Hematopoietic multipotent progenitor cell treated with erythropoietin and hydrocortisone succinate and interleukin-3 and kit ligand, for 6 days (in vitro differentiated cells): ENCODE measurements at places on chromosomes 4 and X.
A peak's percentile ranks its signal among the peaks of the same experiment; 100 is the strongest.

- no peak for DNase-seq
Observed at GRCh38 chr4:178142724-178143123, 700.5 kb upstream of the AGA start.

DNA sequence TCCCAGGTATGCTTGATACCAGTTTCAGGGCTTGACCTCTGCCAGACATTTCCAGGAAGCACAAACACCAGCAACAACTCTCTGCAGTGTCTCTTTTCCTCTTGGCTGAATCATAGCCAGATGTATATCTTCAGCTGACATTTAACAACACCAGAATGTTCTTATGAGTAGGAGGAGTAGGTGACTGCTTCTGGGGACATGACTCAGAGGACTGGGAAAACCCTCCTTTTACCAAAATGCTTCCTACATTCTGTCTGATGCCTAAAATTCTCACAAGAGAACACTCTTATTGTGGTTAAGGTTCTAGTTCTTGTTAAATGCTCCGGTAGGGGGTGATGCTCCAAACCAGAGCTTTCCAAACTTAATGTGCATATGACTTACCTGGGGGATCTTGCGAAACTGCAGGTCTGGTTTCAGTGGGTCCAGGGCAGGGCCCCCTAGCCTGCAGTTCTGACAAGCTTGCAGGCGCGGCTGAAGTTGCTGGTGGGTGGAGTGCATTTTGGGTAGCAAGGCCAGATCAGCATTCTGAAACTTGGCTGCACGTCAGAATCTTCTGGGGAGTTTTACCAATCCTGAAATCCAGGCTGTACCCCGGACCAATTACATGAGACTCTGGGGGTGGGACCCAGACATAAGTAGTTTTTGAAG, 329.3 kb upstream of the RPS6KA3 start:
- no peak for DNase-seq

DNA sequence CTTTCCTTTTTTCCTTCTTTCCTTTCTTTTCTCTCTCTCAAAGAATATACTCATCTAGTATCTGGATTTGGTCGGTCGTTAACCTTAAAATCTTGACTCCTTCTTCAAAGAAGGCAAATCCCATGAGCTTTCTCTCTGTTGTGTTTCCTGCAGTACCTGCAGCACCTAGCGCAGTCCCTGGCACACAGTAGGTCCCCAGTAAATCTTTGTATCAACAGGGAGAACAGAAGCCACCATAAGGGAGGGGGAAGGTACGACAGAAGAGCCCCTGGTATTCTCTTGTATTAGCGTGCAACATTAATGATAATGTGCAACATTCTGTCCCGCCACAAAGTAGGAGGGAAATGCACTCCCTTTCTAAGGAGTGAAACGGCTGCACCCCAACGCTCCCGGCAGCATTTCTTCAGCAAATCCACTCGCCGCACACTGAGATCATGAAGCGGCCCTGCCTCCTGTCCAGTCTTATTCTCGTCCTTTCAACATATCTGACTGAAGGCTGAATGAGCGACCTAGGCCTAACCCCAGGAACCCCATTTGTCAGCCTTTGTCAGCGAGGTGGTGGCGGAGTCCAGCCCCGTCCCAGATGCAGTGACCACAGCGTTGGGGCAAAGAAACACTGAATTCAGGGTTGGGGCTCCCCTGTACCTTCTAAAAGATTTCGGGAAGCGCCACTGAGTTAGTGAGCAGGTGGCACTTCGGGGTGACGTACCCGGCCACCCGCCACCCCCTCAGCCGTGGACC, 133.7 kb downstream of the AMELX start:
- peak; percentile 38 for DNase-seq

DNA sequence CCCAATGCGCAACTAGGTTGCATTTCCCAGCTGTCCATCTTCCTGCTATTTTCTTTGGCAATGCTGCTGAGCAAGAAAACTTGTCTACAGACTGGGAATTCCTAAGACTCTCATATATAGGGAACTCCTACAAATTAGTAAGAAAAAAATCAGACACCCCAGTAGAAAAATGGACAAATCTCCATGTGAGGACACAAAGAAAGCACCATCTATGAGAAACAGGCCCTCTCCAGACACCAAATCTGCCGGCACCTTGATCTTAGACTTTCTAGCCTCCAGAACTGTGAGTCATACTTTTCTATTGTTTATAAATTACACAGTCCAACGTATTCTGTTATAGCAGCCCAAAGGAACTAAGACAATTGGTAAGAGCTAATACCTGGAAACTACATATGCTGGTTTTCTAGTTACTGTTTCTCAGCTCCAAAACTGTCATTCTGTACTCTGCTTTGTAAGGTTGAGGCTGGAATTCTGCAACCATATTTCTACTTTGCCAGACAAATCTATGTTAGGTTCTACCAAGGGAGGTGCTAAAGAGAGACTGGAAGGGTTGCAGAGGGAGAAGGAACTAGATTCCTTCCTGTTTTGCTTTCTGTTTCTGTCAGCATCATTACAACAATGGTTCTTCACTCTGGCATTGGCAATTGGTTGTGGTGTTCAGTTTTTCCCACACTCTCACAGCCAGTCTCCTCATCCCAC, 35.7 kb upstream of the FAM241A start:
- DNase-seq = no peak

GRCh38 chr4:8364141-8364540, 76.4 kb downstream of the ACOX3 start:
- DNase-seq = no peak

DNA sequence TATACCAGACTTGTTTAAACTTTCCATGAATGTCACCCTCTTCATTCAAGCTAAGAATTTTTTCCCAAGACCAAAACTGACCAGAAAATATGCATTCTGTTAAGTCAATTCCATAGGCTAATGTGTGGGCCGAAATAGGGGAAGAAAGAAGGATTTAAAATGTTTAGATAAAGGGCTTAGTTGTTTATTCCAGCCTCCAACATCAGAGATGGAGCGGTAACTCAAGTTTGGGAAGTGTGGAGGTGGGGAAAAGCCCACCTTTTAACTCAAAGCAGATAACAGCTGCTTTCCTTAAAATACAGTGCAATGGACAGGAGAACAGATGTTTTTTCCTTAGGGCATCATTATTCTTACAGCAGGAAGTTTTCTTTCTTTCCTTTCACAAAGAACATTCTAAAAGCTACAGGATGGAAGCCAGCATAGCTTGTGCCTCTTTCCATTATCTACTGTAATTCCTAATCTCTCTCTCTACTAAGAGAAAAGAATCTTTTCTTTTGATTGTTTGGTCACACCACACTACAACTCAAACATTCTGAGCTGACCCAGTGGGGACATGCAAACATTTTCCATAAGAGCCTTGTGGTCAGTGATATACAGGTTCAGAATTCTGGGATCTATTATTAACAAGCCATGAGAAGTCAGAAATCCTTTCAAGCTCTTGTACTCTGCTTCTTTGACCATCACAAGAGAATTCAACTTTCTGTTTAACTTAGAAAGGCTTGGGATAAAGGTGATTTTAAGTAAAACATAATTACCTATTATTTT, 101.6 kb downstream of the PDE5A start:
- DNase-seq = no peak

- no peak for DNase-seq
Observed at GRCh38 chrX:103151799-103152198, 58.9 kb upstream of the NXF3 start.

DNA sequence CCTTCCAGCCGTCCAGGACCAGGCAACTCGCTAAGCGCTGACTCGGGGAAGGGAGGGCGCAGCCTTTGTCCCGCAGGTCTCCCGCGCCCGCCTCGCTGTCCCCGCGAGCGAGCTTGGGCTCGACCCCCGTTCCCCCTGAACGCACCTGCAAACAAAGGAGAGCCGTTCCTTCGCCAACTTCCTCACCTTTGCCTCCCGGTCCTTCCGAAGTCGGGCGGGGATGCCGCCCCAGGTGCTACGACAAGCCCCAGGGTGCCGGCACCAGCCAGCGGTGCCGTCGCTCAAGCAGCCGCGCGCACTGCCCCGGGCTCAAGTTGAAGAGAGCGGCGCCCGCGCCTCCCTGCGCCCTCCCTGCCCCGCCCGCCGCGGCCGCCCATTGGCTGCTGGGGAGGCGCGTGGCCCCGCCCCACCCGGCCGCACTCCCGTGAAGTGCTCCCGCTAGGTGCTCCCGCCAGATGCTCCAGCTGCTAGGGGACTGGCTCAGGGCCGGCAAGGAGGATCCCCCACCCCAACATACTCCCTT, 107.1 kb downstream of the NSUN7 start:
- DNase-seq = peak; percentile 71

DNA sequence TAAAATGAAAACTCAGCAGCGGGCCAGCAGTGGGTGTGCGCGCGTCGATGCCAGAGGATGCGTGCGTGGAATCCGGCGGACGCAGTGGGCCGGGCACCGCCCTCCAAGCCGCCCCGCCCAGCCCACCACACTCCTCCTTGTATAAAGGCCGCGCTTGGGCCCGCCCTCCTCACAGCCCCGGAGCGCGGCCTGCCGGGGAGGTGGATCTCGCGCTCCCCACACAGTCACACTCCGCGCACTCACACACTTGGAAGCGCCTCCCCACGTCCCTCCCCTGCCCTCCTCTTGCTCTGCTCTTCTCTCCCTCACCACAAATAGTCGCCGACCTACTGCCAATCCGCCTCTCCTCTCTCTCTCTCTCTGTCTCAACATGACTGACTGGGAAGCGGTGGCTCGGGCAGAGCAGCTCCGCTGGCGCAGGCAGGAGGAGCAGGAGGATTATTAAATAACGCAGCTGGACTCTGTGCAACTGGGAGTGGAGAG, at the start of gene CCSER1:
CCSER1 (plus strand) TSS at position 172 of the 483 bp plus-strand sequence.
- peak; percentile 87 for DNase-seq

DNA sequence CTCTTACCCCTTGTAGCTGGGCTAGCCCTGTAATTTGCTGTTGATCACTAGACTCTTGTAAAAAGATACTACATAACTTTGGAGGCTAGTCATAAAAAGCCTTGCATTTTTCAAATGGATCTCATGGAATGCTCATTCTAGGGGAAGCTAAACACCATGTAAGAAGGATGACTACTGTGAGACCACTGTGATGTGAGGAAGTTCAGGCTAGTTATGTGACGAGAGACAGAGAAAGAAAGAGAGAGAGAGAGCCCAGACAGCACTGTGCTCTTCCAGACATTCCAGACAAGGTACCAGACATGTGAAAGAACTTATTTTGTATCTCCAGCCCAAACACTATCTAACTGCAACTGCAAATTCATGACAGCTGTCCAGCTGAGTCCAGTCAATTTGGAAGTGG, 404.6 kb upstream of the PITX2 start:
- DNase-seq = no peak

- DNase-seq = no peak
Observed at GRCh38 chrX:75181721-75182120, 25.6 kb upstream of the ABCB7 start.

DNA sequence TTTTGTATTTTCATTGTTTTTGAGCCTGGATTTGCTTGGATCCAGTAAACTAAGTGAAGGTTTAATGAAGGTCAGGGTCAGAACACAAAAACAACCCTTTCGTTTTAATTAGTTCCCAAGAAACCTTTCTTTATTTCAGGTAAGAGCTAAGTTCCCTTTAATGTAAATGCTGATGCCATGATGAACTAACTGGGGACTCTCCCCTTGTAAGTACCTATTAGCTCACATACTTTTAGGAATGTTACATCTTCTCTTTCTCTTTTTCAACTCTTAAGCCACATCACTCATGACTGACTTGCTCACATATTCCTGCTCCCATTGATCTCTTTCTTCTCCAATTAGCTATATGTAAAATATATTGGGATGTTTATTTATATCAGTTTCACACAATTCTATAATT, 673.1 kb upstream of the CPEB2 start:
- no peak for DNase-seq

DNA sequence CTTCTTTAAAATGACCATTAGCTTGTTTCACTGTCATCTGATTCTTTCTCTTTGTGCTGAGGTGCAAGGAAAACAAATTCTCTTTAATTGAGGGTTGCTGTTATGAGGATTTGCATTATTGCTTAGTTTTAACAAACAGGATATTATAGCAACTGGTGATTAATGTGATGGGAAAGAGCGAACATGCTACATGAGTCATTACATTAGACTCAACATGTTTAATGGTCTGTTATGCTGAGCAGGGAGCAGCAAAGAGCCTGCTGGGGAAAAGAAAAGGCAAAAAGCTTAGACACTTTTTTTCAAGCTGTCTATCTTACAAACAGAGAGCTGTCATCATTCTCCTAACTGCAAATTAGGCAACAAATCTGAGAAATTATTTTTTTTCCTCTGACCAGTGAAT, 230.5 kb upstream of the LCORL start:
- DNase-seq = no peak

GRCh38 chrX:24306440-24306839, 7.4 kb downstream of the SUPT20HL2 start:
- DNase-seq = no peak

GRCh38 chr4:109879081-109879480, 31.2 kb downstream of the LRIT3 start:
- no peak for DNase-seq

GRCh38 chrX:53281321-53281822, at the start of gene IQSEC2:
Gene IQSEC2, minus strand, starts transcription at chrX:53281584.
- DNase-seq = peak; percentile 53

DNA sequence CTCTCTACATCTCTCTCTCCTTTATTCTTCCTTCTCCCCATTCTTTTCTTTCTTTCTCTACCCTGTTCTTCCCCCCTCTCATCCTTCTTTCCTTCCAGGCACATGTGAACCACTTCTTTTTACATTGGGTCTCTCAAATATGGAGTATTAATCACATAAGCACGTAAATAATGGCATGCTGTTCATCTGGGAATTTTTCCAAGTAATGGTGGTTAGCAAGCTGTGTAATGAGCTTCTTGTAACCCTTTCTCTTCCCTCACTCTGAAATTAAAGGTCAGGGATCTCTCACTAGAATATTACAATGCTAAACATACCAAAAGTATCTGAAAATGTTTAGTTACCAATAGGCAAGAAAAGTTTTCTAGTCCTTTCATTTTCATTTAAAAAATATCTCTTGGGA, 239.9 kb upstream of the TEX13A start:
- no peak for DNase-seq

GRCh38 chr4:27149541-27150212, 289.0 kb downstream of the STIM2 start:
- no peak for DNase-seq

- peak; percentile 83 for DNase-seq
Observed at GRCh38 chr4:168514249-168514852, 17.5 kb downstream of the PALLD start.

DNA sequence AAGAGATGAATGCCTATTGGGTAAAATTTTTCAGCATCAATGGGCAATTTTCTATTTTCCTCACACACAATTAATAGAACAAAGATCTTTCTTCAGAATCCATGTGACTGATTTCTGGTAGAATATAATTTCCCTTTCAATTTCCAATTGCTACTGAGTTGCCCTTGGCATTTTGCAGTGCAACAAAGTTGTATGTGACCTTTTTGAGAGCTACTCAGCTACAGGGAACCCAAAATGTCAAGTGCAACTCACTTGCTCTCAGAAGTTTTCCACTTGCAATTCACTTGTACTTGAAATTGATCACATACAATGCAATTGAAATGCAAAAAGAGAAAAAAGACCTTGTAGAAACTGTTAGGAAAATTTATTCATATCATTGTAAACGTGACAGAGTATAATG, 245.5 kb downstream of the BANK1 start:
- no peak for DNase-seq

DNA sequence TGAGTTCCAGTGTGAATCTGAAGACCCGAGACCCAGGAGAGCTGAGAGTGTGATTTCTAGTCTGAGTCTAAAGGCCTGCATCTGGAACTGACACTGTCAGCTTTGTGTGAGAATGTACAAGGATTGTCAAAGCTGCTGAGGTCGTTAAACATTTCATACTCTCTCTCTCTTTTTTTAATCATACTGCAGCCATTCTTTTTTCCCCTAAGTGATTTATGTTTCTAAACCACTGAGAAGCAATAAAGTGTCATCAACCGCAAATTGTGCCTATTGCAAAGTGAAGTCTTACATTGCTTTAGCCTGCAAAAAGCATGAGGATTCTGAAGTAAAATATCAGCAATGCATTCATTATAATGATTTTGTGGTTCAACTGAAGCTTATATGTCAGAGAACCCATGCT, 106.0 kb downstream of the ASMT start:
- no peak for DNase-seq
